ENCODE measurements at places on chromosomes 11 and 22.

GRCh38 chr11:102930451-102930850, 25.1 kb downstream of the MMP13 start:
- no peak for DNase-seq

GRCh38 chr11:69297787-69298266, 3.9 kb downstream of the MYEOV start:
- DNase-seq: no peak

- DNase-seq: no peak
Observed at GRCh38 chr11:6570691-6571427, 32.6 kb downstream of the RRP8 start.

DNA sequence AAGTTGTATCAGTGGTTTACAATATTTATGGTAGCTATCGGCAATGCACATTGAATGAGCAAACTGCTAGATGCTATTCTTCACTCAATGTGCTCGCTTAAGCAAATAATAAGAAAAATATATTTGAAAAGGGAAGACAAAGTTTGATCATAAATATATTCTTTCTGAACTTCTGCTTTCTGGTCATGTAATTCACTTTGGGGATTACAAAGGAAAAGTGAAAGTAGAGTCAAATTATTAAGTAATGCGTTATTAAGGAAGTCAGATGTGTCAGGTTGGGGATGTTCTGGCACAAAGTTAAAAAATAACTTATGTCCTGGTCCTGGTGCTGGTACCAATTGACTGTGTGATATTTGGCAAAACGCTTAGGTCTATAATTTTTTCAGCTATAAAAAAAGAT, 98.0 kb upstream of the TRIM77 start:
- DNase-seq: no peak

All from stimulated activated CD4-positive, alpha-beta T cell treated with anti-CD3 and anti-CD28 coated beads, Interleukin-15, amount 100 ng/mL, for 24 hours (primary cell).